ENCODE measurements at places on chromosomes 13 and 19. TPM values are rescaled to one million over a fixed set of nuclear protein-coding genes. Genes with fewer than 3 reads are reported as not detected.
A peak's percentile ranks its signal among the peaks of the same experiment; 100 is the strongest.

The CAPN12 gene
- polyA plus RNA-seq: 0.34 TPM

DNA sequence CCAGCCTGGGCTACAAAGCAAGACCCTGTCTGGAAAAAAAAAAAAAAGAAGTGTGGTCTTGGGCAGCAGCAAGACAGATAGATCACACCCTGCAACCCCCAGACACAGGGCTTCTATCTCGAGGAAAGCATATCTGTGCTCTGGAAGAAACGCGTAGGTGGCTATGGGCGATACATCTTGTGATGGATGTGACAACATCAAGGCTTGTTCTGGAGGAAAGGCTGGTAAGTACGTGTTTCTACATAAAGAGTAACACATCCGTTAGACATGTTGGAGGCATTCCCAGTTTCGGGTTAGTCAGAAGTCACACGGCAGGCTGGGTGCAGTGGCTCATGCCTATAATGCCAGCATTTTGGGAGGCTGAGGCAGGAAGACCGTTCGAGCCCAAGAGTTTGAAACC, 6.6 kb upstream of the DHDH start:
- DNase-seq: peak; percentile 87

The IGFLR1 gene
- 1.1 TPM for polyA plus RNA-seq

The CLDND2 gene
- polyA plus RNA-seq: not detected

The LILRB2 gene
- polyA plus RNA-seq: not detected

DNA sequence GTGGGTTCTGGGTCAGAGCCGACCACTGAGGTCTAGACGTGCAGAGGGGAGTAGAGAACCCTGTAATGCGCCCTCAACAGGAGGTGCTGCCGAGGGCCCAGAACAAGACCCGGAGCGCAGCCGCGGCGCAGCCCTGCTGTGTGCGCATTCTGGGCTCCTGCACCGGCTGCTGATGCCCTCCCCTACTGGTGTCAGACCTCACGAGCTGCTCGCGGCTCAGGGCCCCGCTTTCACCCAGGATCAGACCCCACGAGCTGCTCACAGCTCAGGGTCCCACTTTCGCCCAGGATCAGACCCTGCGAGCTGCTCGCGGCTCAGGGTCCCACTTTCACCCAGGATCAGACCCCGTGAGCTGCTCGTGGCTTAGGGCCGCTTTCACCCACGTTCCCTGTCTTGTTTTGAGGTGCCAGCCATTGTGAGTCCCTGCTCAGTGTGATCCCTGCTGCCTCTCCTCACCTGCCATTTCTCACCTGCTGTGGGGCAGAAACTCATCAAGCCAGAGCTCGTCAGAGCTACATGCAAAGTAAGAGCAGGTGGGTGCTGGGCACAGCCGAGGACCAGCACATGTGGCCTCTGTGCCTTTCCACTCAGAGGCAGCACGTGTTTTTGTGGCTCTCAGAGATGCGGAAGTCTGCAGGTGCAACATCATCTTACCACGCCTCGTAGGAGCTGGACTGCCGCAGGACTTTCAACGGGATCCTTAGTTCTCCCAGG, 47.0 kb upstream of the C13orf46 start:
- DNase-seq: no peak

The C1QTNF9 gene
- polyA plus RNA-seq: not detected

The KATNAL1 gene
- 17.0 TPM for polyA plus RNA-seq

The NDUFA3 gene
- polyA plus RNA-seq: 26.6 TPM

The FCGBP gene
- not detected for polyA plus RNA-seq

DNA sequence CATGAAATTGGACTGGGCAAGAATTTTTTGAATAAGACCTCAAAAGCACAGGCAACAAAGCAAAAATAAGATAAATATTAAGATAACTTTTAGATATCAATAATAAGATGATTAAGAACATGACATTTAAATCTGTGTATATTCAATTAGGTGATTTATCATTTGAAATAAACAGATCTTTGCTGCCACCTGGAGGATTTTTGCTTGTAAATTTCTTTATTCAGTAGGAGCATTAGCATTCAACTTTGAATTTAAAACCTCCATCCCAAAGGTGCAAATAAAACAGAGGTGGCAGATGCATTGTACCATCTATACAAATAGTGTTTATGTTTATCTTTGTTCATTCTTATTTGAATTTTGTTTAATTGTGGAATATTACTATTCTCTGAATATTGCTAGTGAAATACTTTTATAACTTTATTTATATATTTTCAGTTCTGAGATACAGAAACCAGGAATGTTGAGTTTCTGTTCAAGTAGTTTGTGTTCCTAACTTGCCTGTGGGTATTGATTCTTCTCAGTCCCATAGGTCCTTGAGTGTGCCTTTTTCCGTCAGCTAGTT, 20.9 kb downstream of the COG6 start:
- no peak for DNase-seq

- no peak for DNase-seq
These were observed at the start of gene LSM14A for GRCh38 chr19:34171877-34172660. Gene LSM14A, plus strand, starts transcription at chr19:34172504. Its CDS starts 139 bp downstream, at chr19:34172643.

DNA sequence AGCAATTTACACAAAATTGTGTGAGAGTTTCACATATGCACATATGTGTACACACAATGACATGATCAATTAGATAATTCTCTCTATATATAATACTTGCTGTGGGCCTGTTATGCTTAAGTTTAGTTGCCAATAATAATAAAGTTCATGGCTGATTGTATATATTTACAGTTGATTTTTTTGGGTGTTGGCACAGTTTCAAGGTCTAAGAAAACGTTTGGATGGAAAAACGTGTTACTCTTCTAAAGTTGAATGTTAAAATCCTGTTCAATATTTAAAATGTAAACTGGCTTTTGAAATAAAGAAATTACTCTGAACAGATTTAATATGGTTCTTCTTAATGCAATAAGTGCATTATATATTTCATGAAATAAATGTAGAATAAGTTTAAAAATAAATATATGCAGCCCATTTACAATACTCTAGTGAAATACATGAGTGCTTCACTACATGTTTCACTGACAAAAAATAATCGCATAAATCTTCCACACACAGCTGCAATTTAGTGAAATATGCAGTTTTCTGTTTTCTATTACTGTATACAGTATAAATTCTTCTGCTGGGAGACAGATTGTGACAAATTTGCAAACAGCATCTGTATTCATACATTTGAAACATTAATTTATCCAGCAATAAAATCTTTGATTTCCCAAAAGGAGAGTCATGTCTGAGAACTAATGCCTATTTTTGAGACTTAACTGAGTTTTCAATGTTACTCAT, 586.9 kb upstream of the KLHL1 start:
- DNase-seq: no peak

DNA sequence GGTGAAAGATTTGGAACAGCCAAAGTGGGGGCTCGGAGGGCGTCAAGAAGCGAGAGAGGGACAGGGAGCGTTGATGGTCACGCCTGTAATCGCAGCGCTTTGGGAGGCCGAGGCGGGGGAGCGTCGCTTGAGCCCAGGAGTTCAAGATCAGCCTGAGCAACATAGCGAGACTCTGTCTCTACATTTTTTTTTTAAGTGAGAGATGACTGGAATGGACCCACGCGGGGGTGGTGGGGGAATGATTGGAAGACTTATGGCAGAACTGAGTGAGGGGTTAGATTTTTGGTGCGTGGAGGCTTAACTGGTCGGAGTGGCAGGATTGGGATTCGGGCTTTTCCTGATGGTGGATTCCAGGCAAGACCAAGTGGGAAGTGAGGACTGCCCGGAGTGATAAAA, 725 bp downstream of the PSMD8 start:
- DNase-seq: no peak

The PLPPR3 gene
- 0.56 TPM for polyA plus RNA-seq

GRCh38 chr13:112722433-112723263, 32.8 kb downstream of the ATP11A start:
- no peak for DNase-seq

DNA sequence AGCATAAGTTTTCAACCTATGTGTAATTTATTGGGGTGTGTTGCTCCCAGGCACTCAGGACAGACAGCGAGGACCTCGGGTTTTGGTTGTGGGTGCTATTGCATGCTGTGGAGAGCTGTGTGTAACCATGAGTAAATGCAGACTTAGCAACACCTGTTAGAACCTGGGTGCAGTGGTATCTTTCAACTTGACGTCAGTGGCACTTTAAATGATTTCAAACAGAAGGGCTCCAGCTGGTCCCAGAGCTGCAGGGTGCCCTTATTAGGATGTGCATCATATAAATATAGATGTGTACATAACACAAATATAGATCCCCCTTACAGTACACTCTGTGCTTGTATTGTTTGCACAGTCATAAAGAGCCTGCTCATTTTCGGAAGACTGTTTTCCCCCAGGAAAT, 228.3 kb upstream of the IRS2 start:
- no peak for DNase-seq

DNA sequence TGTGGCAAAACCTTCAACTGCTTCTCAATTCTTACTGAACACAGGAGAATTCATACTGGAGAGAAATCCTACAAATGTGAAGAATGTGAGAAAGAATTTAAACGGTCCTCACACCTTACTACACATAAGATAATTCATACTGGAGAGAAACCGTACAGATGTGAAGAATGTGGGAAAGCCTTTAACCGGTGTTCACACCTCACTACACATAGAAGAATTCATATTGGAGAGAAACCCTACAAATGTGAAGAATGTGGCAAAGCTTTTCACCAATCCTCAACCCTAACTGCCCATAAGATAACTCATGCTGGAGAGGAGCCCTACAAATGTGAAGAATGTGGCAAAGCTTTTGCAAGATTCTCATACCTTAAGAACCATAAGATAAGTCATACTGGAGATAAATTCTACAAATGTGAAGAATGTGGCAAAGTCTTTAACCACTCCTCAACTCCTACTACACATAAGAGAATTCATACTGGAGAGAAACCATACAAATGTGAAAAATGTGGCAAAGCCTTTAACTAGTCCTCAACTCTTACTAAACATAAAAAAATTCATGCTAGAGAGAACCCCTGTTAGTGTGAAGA, 111.7 kb downstream of the ZNF100 start:
- DNase-seq: no peak

The TEAD2 gene
- 37.1 TPM for polyA plus RNA-seq

GRCh38 chr13:46523972-46524752, 28.8 kb upstream of the LRCH1 start:
- no peak for DNase-seq

DNA sequence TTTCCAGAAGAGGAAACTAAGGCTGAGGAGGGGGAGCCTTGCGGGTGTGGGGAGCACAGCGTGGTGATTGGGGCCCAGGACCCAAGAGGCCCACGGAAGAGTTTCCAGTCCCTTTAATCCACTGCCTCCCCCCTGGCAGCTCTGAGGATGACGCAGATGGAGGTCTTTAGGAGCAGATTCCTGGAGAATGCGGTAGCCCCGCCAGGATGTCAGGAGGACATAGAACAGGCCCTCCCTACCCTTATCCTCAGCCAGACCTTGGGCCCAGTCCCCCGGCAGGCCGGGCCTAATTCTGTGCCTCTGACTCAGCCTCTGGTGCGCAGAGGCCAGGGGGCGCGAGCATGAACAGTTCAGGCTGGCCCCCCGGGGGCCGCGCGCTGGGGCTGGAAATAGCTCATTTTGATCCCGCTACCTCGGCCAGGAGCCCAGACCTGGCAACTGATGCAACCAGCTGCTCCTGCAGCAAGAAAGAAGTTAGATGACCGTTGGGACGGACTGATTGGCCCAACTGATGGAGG, 461 bp upstream of the HSPB6 start:
- DNase-seq: peak; percentile 34

- no peak for DNase-seq
These were observed 68.9 kb upstream of the GPR183 start for GRCh38 chr13:99376132-99376531.

GRCh38 chr19:49758292-49758691, 4.8 kb downstream of the TSKS start:
- peak; percentile 59 for DNase-seq

DNA sequence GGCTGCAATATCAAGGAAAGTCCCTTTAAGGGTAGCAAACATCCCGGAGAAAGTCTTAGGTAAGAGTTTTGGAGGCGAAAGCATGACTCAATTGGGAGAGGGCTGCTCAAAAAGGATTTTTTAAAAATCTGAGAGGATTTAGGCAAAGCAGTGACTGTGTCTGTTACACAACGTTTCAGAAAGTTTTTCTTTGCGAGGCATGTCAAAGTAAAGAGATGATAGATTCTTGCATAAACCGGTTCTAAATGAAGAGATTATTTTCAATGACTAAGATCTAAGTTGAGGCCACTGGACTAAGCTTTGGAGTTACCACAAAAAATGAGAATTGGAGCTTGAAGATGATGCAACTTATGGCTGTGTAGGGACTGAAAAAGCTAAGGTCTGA, 43.7 kb upstream of the ENOX1 start:
- DNase-seq: peak; percentile 53

DNA sequence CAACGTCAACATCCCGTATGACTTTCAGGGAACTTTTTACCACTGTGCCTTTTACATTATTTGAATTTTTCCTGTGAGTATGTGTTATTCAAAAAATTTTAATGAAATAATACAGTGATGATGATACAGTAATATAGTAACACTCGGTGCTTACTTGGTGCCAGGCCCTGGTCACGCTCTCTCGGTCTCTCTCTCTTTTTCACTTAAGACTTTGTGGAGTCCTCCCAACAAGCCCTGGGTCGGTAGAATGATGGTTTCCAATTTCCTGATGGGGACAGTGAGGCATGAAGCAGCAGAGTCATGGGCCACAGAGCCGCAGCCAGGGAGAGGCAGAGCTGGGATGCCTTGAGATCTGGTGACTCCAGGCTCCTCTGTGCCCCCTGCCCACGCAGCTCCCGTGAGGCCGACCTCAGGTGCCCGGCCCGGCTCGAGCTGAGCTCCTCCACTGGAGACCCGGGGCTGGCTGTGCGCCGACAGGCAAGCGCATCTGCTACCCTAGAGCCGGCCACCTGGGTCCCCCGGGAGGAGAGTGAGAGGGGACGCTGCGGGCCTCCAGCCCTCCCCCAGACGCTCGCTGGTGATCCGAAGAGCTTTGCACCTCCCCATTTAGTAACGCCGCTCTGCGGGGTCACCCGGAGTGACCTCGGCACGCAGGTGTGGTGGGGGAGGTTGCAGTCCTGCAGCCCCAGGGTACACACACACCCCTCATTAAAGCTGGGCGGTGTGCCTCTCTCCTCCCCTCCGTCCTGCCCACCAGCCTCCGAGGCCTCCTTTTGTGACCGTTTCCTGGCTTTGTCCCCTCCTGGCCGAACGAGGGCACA, 4.4 kb upstream of the SBK3 start:
- peak; percentile 92 for DNase-seq

The TMEM238 gene
- polyA plus RNA-seq: 0.15 TPM

- no peak for DNase-seq
These were observed 332.4 kb downstream of the LIG4 start for GRCh38 chr13:107882708-107883560.

DNA sequence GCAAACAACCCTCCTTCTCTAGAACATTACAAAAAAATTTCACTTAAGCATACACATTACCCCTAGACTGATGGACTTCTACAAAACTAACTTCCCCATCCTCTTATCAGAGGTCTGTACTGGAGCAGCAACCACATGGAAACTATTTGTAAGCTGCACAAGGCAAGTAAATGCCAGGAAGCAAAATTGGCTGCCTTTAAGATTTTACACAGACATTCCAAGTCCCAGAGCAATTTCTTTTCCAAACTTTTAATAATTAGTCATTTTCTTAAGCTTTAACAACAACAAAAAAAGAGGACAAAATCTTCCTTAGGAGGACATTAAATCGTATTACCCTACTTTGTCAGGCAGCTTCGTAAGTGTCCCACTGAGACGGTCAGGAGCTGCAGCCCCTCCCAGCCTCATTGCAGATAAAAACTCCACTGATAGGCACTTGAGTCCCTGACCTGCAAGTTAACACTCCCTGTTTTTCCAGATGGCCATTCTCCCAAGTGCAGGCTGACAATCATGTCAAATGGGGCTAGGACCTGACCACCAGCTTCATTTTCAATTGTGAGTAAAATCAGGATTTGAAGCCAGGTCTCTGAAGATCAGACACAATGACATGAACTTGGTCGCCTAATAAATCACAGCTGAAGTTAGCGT, 680.1 kb downstream of the DIAPH3 start:
- DNase-seq: no peak

The BLVRB gene
- polyA plus RNA-seq: 41.5 TPM

- DNase-seq: no peak
These were observed 1974.1 kb upstream of the PCDH20 start for GRCh38 chr13:63389756-63390155.

The PNMA8C gene
- not detected for polyA plus RNA-seq
